ENCODE measurements at places on chromosomes 13 and 19.

- DNase-seq, result no peak
These were observed 102.7 kb downstream of the ZAR1L start for GRCh38 chr13:32212421-32212820.

DNA sequence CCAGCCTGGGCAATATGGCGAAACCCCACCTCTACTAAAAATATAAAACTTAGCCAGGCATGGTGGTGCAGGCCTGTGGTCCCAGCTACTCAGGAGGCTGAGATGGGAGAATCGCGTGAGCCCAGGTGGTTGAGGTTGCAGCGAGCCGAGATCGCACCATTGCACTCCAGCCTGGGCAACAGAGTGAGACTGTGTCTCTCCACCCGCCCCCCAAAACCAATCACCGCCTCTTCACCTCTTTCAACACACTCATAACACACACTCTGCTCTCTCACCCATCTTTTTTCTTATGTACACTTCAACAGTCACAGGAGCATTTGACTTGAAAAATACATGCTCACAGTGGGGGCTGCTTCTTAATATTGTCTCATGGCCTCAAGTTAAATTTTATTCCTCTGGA is 76.8 kb downstream of the ESD start:
- DNase-seq, result no peak

DNA sequence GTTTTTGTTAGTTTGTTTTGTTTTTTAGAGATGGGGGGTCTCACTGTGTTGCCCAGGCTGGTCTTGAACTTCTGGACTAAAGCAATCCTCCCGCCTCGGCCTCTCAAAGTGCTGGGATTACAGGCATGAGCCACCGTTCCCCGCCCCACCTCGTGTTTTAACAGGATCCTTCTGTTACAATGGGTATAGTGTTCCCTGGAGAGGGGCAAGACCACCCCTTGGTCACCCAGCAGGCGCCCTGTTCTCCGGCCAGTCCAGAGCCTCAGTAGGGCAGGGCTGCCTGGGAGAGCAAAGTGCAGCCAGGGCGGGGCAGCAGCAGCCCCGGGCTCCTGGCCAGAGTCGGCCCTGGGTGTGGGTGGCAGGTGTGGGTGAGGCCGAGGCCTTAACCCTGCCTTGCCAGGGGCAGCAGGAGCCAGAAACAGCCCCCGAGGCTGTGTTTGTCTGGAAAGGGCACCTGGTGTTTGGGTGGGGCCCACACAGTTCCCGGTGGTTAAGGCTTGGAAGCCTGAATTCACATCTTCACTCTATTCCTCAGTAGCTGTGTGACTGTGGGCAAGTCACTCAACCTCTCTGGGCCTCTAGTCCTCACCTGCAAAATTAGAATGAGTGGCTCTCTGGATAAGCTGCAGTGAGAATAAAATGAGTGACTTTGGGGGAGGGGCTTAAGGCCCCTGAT is 7.2 kb downstream of the VASP start:
- DNase-seq, result no peak

- no peak for DNase-seq
These were observed 977.0 kb upstream of the SLC10A2 start for GRCh38 chr13:104043184-104043583.
